Left lung (tissue), 14 donors: ENCODE measurements at places on chromosomes 4 and X. TPM values are rescaled to one million over a fixed set of nuclear protein-coding genes. Genes with fewer than 3 reads are reported as not detected.

FGF5 gene
- total RNA-seq, result 0.05 TPM

FATE1 gene
- not detected for total RNA-seq

DNA sequence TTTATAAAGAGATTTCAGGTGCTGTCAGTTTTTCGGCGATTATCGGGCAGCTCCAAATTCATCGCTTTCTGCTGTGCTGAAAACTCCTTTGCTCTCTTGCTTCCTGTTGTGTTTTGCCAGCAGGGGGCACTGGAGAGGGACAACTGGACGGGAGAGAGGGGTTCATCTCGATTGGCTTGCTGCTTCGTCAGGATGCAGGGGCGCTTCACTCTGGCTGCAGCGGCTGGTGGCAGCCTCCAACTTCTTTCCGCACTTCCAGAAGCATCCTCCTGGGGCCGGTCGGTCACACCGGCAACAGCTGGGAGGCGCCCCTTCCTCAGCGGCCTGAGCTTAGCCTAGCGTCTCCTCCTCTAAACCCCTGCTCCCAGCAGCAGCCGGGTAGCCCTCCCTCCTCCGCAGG lies 29.5 kb downstream of the MSL3 start:
- DNase-seq, result peak; percentile 6

DNA sequence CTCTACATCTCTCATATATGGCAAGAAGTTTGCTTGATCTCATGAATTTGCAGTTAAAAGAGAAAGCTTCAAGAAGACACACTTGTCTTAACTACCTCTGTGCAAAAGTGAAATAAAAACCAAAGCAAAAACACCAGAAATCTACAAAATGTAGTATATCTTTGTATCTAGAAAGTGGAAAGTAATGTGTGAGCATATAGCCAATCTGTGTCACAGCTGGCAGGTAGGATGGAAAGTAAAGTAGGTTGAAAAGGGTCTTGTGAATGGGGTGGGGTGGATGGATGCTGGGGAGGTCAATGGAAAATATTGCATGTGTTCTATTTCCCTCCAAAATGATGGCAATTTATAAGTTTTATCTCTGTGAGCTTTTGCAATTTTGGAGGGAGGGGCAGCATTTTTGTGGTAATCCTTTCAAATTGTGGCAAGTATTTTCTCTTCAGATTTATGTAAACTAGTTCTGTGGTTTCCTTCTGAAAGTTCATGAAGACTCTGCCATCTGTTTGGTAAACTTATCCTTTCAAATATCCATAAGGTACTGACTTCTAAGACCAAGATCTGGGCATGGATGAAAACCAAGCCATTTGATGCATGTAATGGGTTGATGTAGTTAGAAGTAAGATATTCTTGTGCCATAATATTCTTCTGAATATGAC lies 215.9 kb upstream of the GIMD1 start:
- no peak for DNase-seq

KDR gene
- 27.1 TPM for total RNA-seq

- no peak for DNase-seq
These were observed 21.5 kb upstream of the ENPEP start for GRCh38 chr4:110454441-110454840.

ZAR1 gene
- total RNA-seq, result 0.18 TPM

DNA sequence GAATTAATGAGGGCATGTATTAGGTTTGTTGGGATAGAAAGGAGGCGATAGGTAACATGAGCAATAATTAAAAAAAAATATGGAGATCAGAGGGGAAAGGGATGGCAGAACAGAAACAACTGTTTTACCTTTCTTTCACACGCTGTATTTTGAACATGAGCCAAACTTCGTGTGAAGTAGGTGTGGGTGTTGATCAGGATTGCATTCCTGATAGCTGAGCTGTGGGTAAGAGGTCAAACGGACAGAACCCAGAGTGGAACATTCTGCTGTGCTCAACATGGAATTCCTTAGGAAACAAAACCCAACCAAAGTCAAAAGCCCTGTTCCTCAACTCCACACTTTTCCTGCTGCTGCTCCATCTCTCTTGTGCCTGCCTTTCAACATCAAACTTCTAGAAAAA lies 162.5 kb upstream of the CASK start:
- no peak for DNase-seq

GRCh38 chr4:128776794-128777216 lies 32.7 kb upstream of the JADE1 start:
- DNase-seq, result peak; percentile 84

TNIP3 gene
- total RNA-seq, result 0.99 TPM

- DNase-seq, result no peak
These were observed 1.2 kb downstream of the PHF8 start for GRCh38 chrX:54043056-54043455.

MAGEB18 gene
- not detected for total RNA-seq

- DNase-seq, result peak; percentile 79
These were observed 104.4 kb downstream of the UCHL1 start for GRCh38 chr4:41360921-41361793.

- no peak for DNase-seq
These were observed 106.7 kb downstream of the VSIG4 start for GRCh38 chrX:65933085-65933589.

- DNase-seq, result no peak
These were observed 81.9 kb downstream of the HMGB2 start for GRCh38 chr4:173252024-173252935.

DNA sequence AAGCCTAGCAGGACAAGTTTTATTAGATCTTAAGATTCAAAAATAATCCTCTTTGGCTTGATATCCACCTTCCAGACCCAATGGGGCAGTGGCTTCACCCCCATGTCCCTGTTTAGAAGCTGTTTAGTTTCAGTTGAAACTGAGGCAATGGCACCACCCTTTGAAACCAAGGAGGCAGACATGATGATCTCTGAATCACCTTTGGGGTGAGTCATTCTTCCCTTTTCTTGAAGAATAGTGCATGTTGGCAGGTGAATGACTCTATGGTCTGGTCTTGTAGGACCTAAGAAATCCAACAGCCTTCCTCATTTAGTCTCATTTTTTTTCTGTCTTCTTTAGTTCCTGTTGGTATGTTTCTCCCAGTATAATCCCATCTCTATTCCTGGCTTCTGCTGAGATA lies 29.5 kb upstream of the BMP15 start:
- DNase-seq, result no peak

GRCh38 chrX:85903692-85904471 lies 143.5 kb downstream of the CHM start:
- DNase-seq, result no peak

- no peak for DNase-seq
These were observed 254.9 kb downstream of the RCHY1 start for GRCh38 chr4:75259306-75259705.

- no peak for DNase-seq
These were observed 394.7 kb upstream of the ATOH1 start for GRCh38 chr4:93433840-93434239.

GRCh38 chr4:134754301-134755019 lies 552.9 kb upstream of the PABPC4L start:
- no peak for DNase-seq

TMSB15A gene
- total RNA-seq, result 4.1 TPM

TMA16 gene
- 18.9 TPM for total RNA-seq

DNA sequence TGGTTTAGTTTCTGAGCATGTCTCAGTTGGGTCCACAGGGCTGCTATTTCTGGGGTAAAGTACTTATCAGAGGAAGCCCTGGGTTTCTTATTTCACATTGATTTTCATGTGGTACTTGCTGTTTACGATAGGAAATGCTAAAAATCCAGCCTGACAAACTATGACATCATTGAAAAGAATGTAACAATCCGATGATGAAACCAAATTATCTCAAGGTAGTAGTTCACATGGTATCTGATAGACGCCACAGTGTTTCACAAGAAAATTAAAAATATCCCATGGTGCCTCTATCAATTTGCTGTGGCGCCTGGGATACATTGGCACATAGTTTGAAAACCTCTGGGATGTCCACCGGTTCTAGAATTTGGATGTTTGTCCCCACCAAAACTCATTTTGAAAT lies 418.9 kb upstream of the RPS6KA3 start:
- DNase-seq, result no peak

DNA sequence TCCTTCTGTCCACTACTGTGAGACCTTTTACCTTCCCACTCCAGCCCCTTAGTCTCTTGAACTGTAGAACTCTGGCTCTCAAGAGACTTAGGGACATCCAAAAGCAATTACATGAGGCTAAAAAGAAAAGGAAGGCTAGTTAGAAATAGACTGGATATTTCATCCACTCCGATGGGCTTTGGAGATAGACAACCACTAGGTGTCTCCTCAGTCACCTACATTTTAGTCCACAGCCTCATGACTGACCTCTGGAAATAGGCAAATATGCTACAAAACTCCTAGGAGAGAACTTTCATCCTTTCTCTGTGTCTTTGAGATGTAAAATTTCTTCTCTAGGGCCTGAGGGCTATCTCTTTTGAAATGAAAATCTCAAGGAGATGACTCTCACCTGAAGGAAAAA lies 45.1 kb upstream of the LAMP2 start:
- DNase-seq, result no peak

GRCh38 chrX:27889878-27890277 lies 82.1 kb downstream of the MAGEB10 start:
- no peak for DNase-seq

GPRASP1 gene
- total RNA-seq, result 2.3 TPM
